ENCODE measurements at places on chromosomes 13 and 19.

DNA sequence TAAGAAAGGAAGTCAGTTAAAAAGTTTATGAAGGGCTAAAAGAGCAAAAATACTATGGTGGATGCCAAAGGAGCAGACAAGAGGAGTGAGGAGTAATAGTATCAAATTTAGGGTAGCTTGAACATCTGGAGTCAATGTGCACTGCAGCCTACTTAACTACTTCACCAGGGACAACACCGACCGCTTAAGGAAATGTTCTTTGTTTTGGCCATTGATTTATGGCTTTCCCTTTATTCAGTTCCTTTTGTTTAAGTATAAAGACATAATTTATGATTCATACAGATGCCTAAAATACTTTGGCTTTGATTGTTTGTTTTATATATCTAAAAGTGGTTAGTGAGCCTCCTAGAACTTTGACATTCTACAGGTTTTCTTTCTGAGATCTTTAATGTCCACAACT, 276.3 kb upstream of the PRR20A start:
- no peak for DNase-seq

DNA sequence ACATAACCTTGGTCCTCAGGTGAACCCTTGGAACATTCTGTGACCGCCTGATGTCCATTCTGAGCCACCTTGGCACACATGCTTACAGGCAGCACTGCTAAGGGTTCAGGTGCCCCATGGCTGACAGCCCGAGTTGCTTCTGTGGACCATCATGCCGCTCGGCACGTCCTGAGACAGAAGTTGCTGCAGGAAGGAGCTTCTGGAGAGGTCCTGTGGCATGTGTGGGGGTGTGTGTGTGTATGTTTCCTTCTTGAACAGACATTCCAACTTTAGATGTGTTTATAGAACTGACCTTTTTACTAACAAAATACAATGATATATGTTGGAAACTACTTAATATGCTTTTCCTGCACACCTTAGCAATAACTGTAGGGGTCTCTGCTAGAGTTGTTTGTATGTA, 4.8 kb upstream of the C1QTNF9 start:
- no peak for DNase-seq

- no peak for DNase-seq
Measured at GRCh38 chr19:1422360-1422759, 15.0 kb downstream of the DAZAP1 start.

DNA sequence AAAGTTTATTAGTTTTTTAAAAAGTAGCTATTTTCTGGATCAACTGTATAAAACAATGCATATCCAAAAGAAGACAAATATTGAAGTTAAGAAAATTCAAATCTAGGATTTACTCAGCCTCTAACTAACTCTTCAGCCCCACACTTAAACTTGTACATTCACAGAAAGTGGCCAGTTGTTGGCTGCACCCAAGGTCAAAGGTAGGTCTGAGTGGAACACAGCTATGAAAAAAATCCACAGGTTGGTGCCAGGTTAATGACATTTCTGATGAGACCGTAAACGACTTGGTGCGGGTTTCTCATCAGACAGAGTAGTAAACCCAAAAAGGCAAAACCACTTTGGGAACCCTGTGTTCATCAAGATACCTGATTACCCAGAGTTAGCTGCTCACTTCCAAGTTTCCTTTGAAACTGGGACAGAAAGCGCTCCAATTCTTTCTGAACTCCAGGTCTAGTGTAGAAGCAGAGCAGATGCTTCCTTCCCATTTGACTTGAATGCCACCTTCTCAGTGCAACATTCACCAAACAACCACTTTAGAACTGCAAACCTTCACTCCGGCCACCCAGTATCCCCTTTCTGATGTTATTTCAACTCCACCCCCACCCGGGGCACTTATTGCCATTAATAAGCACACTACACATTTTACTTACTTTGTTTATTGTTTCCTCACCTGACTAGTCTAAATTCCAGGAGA, 208.3 kb upstream of the STARD13 start:
- no peak for DNase-seq

DNA sequence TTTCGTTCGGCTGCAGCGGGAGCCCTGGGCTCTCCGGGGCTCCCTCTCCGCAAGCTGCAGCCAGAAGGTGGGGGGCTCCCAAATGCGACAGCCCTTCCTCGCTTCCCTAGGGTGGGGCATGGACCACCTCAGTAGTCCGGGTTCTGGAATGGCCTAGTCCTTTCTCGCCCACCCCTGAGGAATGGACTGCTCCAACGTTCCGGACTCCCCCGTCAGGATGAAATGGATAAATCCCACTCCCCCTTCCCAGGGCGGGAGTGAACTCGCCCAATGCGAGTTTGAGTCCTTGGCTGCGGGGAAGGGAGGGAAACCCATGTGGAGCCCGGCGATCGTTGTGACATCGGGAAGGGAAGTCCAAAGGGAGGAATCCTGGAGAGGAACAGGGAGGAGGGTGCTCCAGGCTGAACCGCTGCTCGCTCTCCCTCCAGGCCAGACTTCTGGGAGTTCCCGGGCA, 5.5 kb downstream of the HRC start:
- DNase-seq = peak; percentile 66

- DNase-seq = no peak
Measured at GRCh38 chr13:30509254-30510050, 43.7 kb upstream of the HMGB1 start.

- DNase-seq = no peak
Measured at GRCh38 chr13:80367473-80367872, 26.5 kb upstream of the SPRY2 start.

GRCh38 chr19:18848878-18849661, 17.3 kb downstream of the UPF1 start:
- no peak for DNase-seq

DNA sequence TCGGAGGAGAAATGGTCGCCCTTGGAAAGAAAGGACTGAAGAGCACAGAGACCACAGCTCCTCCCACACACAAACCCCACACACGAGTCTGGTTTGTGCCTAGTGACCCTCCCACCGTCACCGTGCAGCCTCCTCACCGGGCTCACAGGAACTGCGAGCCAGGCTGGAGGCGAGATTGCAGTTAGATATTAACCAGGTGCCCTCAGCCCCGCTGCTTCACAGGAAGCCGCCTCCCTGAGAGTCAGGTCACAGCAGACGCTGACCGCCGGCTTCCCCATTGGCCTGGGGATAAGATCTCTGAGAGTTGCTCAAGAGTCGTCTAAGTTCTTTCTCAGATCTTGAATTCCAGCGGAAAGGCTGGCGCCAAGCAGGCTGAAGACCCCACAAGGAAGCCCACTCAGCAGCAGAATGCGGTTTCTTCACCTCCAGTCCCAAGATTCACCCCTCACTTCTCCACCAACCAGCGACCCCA, 870 bp downstream of the ZNF44 start:
- DNase-seq = no peak

DNA sequence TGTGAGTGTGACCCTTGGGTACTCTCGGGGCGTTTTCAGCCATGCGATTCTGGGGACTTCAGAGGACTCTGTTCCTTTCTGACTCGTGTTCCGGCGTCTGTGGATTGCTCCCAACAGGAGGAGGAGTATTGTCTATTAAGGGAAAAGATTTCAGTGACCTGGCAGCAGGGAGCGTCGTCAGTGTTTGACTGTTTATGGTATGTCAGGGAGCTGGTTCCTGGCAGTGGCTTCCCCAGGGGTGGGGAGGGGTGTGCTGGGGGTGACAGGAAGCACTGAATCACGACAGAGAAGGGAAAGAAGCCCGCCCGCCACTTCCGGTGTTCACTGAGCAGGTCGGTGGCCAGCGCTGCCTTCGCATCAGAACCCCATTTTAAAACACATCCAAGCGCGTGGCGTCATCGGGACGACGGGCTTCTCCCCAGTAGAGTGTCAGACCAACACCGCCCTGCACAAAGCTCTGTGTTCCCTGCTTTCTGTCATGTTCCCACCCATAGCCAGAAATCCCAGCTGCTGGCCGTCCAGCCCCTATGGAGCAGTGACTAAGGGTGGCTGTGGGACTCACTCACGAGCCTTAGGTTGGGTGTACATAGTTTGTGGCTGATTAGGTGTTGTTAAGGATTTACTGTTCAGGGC, 33.8 kb downstream of the COL4A2 start:
- no peak for DNase-seq

- DNase-seq = no peak
Measured at GRCh38 chr13:70623239-70623638, 515.0 kb upstream of the KLHL1 start.

GRCh38 chr19:16418597-16418962, 53.2 kb downstream of the EPS15L1 start:
- DNase-seq = no peak

GRCh38 chr13:46896341-46897137, at the start of gene HTR2A:
Gene HTR2A, minus strand, starts transcription at chr13:46897053. Its CDS starts 1,147 bp downstream, at chr13:46895906.
- peak; percentile 28 for DNase-seq

GRCh38 chr13:25967144-25967543, 84.7 kb downstream of the SHISA2 start:
- no peak for DNase-seq

GRCh38 chr19:48659768-48660167, 13.0 kb downstream of the NTN5 start:
- DNase-seq = no peak

DNA sequence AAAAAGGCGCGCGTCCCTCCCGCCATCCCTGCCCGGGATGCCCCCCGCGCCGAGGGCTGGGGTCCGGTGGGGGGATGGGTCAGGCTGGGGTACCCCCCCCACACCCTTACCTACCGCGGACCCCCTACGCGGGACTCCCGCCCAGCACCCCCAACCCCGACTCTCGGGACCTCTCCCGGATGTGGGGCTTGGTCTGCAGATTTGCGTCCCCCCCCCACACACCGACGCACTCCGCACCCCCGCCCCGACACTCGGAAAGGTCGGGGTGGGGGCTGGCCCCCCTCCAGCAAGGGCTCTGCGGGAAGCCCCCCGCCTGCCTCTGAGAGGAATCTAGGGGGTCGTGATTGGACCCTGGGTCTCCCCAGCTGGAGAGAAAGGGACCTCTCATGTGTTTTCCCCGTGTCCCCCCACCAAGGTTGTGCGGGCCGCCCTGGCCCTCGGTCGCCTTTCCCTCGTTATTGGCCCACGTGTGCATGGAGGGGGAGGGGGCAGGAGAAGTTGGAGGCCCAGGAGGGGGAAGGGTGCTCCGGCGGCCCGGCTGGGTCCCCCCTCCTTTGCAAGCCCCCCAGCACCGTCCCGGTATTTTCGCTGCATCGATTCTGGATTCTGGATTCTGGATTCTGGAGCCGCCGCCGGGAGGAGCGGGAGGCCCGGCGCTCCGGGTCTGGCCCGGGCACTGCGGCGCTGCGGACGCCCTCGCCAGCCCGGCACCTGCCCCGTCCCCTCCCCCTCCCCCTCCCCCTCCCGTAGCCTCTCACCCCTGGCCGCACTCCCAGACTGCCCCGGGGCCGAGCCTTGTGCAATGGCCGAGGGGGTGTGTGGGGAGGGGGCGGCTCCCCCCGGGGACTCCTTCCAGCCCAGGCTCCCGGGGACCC, 607 bp downstream of the NFIC start:
- DNase-seq = no peak

DNA sequence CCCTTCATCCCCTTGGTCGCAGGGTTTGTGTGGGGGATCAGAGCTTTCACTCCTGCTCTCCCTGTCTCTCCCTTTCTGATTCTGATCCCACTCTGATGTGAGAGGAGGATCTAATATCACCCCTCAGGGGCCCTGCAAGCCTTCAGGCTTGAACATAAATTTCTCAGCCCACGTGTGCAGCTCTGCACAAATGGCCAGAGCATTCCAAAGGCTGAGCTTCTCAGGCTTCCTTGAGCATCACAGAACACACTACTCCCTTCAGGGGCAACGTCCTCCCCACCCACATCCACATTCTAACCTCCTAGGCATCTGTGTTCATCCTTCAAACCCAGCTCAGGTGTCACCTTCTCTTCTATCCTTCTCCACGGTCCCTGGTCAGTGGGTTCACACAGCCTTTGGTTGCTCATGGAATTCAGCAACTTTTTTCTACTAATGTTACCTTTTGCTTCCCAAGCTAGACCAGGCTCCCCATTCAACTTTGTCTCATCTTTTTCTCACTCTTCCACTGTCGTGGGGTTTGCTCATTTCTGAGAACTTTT, 24.4 kb upstream of the DOCK9 start:
- no peak for DNase-seq

- DNase-seq = no peak
Measured at GRCh38 chr19:54325194-54325621, 12.2 kb upstream of the LILRA5 start.

DNA sequence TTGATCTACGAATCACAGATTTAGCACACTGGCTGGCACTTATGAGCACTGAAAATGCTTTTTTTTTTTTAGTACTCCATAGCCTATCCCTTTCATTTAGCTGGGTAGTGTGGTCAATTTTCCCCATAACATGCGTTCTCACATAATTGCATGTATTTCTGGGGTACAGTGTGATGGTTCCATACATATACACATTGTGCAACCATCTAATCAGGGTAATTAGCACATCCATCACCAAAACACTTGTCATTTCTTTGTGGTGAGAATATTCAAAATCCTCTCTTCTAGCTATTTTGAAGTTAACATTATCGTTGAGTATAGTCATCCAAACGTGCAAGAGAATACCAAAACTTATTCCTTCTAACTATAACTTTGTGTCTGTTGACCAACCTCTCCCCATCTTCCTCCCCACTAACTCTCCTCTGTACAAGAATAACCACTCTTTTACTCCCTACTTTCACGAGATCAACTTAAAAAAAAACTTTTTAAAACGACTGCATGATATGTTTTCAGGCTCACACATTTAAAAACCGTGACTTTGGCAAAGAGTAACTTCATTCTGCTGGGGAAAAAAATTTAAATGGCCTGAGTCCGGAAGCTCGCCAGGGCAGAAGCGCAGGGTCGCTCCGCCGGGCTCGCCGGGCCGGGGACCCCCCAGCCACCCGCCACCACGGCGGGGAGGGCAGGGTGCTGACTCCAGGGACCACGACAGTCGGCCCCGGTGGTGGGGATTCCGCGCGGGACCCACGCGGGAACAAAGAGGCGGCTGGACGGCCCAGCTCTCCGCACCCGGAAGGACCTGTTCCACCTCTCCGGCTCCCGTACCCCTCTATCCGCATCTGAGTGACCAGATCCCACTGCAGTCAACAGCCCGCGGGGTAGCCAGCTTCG, 868 bp upstream of the UBAC2 start:
- no peak for DNase-seq

GRCh38 chr13:47332149-47332548, 435.3 kb upstream of the HTR2A start:
- DNase-seq = no peak

- no peak for DNase-seq
Measured at GRCh38 chr19:33469171-33470039, 52.2 kb downstream of the PEPD start.
